ENCODE measurements at places on chromosomes 5 and 9.
A peak's percentile ranks its signal among the peaks of the same experiment; 100 is the strongest.

DNA sequence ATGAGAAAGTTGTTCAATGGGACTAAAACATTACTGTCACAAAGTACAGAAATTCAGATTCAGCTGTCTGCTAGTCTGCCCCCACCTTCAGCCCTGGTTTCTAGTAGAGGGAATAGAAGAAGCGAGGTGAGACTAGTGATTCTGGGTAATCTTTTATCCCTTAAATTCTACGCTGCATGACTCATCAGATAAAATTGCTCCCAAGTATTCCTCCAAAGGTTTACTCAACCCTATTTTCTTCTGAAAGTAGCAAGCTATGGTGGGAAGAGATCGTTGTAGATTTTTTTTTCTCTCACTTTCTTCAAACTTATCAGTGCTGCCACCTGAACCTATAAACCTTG, 318.9 kb upstream of the RIOK2 start:
- DNase-seq, result no peak

DNA sequence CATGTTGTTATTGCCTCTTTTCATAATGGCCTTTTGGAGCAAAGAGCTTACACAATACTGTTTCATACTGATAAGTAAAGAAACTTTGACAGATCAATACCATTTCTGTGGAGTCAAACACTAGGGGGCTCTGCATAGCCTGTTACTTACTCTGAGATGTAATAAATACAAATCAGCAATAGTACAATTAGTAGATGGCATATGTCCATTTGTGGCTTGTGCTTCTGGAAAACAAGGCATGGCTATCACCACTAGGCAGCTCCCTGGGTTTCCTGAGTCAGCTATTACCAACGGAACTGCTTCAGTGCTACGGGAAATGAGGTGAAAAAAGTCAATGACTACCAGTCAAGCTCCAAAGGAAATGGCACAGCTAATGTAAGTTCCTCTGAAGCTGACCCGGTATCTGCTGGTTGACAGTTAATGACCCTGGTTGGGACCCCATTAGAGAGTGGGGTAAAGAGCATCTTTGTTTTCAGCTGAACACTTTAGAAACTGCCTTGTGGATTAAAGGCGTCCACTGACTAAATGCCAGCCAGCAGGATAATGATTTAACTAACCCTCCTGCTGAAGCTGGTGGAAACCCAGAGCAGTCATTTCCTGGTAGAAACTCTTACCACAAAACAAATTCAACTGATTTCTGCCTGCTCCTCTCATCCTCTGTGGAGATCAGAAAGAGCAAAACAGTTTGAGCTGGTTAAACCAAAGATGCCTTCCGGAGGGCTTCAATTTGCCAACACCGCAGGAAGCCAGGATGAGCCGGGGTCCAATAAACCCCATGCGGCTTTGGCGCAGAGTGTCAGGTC, 69.0 kb upstream of the FAM169A start:
- DNase-seq, result peak; percentile 43

- DNase-seq, result no peak
Measured at GRCh38 chr5:3237276-3237868, 358.3 kb upstream of the IRX1 start.

- DNase-seq, result no peak
Measured at GRCh38 chr5:169656125-169656901, 19.2 kb downstream of the DOCK2 start.

- no peak for DNase-seq
Measured at GRCh38 chr9:88502552-88503034, 32.4 kb upstream of the NXNL2 start.

- DNase-seq, result no peak
Measured at GRCh38 chr5:159786901-159787691, 129.2 kb upstream of the ADRA1B start.

GRCh38 chr5:78591138-78591612, 57.4 kb downstream of the LHFPL2 start:
- DNase-seq, result no peak

- DNase-seq, result no peak
Measured at GRCh38 chr9:123028136-123028535, 5.3 kb upstream of the GPR21 start.

DNA sequence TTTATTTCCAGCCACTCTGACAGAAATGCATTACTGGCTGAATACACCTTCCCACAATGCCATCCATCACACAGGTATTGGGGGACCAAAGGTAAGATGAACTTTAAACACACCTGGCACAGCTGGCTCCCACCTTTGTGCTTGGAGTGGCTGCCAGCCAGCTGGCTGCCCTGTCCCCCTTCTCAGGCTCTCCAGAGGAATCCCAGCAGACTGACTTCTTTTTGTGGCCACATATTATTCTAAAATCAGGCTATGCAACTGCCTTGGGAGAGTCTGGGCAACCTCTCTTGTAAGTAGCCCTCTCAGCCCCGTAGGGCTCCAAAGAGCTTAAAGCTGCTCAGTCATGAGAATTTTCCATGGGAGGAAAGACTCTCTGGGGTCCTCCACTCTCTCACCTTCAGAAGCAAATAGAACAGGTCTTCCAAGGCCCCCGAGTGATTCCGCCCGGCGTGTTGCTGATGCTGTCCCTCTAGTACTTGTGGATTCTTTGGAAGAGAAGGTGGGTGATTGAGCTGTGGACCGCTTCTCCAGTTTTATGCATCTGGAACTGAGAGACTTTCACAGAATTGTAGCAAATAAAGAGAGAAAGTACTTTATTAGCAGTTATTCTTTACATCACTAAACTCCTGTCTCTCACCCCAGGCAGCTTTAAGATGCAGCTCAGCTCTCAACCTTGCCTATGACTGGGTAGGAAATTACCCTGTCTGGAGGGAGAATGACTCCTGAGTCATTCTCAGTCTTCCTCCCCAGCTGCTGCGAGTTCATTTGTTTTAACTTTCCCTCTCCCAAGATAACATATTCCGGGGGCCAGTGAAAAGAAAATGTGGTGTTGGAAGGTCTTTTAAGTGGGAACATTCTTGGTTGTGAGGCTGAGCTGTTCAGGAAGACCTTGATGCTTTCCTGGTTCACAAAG, 159.4 kb upstream of the PITX1 start:
- no peak for DNase-seq

DNA sequence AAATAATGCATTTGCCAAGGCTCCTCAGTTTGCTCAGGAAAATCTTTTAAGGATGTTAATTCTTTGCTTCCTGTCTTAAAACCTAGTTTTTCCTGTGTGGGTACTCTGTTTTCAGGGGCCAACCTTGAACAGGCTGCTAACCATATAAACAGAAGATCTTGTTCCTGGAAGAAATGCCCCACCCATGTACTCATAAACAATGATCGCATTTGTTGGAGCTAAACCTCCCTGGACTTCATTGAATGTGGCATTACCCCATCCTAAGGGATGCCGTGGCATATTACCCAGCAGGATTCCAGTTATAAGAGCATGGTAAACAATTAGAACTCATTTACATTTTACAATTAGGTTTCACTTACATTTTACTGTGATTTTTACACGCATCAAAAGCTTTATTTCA, 436.0 kb downstream of the ZNF608 start:
- no peak for DNase-seq

GRCh38 chr5:109546461-109546860, 136.7 kb upstream of the PJA2 start:
- DNase-seq, result no peak

DNA sequence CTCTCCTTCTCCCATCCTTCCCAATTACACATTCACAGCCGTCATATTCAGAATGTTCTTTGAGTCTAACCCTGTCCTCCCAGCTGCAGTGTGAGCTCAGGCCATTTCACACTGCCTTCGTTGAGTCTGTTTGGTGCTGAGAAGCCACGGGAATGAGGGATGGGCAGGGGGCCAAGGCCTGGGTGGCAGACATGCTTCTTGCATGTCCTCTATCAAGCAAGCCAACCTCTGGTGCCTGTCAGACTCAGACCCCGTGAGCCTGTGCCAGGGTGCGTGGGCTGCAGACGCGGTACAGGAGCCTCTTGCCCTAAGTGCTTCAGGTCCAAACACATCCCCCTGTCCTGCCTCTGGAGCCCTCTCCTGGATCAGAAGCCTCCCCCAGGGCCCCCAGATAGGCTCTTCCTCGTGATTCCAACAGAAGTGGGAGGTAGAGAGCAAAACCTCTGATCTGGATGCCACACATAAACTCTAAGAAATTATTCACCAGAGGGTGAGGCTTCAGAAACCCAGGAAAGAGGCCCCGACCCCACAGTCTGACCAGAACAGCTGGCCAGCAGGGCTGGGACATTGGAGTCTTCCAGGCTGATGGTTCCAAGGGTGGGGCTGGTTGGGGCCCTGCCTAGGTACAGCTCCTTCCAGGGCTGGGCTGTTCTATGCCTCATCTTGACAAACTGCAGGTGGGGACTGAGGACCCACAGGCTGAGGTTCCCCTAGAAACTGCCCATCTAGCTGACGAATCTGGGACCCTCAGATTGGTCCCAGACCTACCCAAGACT, 46.7 kb upstream of the CDKN2AIPNL start:
- no peak for DNase-seq

DNA sequence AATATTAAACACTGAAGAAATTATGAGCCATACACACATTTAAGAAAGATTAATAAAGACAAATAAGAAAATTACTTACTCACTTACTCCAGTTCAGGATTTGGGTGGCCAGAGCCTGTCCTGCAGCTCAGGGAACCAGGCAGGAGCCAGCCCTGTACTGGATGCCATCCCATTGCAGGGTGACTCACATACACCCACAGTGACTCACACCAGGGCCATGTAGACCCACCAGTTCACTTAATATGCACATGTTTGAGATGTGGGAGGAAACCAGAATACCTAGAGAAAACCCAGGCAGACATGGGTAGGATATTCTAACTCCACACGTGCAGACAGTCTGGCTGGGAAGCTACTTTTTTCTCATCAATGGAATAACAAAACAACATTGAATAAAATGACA, 49.6 kb upstream of the ADRB2 start:
- DNase-seq, result no peak

DNA sequence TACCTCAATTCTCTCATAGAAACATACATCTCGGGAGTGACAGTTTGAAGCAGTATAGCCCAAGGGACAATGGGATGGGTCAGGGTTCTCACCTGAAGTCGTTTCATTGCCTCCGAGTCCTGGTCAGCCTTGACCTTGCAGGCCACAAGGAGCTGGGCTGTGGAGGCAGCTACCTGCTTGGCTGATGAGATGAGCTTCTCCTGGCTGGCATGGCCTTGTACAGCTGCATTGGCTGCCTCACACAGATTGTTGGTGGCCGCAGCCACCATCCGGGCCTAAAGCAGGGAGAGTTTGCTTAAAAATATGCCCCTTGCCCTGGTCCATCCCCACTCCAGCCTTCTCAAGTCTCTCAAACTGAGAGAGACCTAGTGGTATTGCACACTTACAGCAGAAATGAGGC, 8.5 kb upstream of the TPM2 start:
- DNase-seq, result no peak

DNA sequence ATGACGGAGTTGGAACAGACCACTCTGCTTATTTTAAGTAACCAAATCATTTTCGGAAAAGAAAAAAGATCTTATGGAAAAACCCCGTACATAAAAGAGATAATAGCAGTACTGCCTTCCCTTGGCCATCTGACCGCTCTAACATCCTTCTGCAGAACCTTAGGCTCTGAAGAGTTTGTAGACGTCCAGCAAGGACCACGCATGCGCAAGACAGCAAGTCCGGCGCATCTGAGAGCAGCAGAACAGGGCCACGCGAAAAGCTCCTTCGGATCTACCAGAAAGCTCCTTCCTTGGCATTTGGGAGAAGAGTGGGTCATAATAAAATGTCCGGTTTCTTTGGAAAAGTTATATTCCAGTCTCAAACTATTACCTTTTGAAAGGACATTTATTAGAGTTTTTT, 26.8 kb downstream of the PAX5 start:
- DNase-seq, result no peak

DNA sequence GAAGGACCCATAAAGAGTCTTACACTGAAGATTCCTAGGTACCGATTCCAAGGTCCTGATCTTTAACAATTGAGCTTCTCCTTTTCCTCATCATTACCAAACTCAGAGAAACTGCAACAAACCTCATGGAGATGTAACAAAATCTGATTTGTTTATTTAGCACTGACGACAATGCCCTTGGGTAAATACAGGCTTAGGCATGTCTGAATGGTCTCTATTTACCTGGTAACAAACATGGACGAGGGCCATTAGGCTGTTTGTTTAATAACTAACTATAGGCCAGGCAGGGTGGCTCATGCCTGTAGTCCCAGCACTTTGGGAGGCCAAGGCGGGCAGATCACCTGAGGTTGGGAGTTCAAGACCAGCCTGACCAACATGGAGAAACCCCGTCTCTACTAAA, 333.3 kb downstream of the AGTPBP1 start:
- no peak for DNase-seq

- DNase-seq, result no peak
Measured at GRCh38 chr9:88828018-88828417, 163.2 kb upstream of the S1PR3 start.

DNA sequence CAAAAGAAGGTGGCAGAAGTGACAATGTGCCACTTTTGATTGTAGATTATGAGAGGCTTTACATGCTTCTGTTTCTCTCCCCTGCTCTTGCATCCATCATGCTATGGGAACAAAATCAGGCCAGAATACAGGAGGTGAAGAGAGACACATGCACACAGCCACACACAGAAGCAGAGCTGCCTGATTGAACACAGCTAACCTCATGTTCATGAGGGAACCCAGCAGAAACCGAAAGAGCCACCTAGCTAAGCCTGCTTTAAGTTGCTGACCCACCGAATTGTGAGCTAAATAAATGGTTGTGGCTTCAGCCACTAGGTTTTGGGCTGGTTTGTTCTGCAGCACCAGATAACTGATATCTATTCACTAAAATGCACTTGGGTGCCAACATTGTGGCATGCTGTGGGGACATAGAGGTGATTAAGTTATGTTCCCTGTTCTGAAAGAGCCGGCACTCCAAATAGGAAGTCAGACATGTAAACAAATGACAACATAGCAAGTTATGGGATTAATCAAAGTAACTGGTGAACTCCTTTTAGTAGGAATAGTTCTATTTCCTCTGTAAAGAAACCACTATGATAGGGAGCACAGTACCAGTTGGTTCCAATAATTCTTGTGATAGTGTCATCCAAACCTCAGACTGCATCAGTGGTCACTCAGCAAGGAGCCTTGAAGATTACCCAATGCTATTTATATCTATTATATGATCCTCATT, 93.6 kb upstream of the TNC start:
- no peak for DNase-seq

DNA sequence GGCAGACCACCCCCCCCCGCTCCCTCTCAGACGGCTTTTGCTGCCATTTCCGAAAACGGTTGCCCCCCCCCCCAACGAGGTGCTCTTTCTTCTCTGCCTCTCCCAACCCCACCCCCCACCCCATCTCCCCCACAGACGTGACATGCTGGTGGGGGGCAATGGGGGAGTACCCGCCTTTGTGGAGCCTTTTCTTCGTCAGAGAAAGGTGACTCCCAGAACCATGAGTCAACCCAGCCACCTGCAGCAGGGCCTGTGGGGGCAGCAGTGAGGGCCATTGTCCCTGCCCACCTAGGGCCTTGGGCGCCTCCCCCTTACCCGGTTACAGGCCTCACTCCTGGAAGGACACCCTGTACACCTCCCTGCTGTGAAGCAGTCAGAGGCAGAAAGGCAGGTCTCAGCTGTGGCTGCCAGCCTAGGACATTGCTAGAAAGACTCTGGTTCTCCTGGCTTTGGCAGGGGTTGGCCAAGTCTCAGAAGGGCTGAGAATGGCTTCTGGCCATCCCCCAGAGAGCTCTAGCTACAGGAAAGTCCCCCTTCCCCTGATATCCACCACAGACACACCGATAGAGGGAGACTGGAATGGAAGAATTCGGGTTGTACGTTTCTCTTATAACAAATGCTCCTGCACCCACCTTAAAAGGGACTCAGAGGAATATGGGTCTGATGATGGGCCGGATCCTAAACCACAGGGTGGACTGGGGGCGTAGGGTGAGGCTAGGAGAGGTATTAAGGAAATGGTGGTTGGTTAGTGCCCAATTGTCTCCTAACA, 2.2 kb downstream of the DNAJB5 start:
- DNase-seq, result no peak
